ENCODE measurements at places on chromosomes 1 and 21.

DNA sequence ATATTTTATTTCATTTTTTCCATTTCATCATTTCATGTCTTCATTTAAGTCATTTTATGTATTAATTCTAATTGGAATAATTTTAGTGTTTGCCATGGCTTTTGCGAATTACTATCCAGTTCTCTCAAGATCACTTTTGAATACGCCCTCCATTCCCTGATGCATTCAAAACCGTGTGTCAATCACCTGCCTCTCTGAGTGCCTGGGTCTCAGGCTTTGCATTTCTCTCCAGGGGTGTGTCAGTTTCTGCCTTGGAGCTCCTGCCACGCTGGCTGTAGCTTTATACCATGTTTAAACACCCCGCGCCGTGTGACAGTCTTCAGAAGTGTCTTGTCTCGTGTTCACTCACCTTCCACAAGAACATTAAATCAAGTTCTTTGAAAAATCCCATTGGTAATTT lies 7.4 kb upstream of the DNMT3L start:
- no peak for DNase-seq

DNA sequence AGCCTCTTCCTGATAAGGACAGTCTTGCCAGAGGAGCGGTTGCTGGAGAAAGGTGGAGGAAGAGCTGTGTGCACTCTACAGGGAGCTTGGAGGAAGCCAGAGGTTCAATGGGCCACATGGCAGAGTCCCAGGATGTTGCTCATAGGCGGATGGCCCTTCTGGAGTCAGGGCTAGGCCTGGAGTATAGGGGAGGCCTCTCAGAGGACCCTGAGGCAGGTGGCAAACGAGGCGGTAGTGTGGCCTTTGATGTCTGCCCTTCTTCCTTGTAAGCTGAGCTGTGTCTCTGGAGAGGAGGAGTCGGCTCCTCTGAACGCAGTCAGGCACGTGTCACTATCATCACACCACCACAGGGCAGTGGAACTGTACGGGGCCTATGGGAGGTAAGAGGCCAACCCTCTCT lies 8.6 kb downstream of the PKP1 start:
- no peak for DNase-seq

GRCh38 chr1:108017698-108018097 lies 52.7 kb upstream of the VAV3 start:
- no peak for DNase-seq

DNA sequence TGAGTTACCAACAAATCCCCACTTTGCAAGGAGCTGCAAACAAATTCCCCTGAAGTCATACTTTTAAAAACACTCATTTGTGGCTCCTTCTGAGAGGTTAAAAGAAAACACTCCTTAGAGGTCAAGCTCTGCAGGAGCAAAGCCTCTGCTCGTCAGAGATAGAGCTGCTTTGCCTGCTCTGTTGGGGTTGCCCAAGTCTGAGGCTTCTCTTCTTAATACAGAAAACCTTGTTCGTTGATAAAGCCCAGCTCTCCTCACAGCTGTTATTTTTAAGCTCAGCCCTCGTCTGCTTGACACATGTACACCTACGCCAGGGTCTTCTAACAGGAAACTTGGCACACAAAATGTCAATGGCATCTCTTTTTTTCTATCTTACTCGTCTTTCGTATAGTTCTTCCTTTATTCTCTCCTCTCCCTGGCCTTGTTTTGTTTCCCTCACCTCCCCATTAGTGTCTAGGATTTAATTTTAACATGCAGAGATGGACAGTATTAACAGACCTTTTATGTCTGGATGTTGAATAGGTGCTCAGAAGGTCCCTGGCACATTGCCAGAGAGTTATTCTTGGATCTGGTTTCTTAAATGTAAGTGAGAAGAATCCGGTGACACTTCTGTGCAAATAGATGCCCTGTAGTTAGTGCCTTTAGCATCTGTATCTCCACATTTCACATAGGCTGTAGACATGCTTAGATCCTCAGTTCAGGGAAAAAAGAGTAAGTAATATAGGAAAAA lies 86.0 kb downstream of the LRRC53 start:
- no peak for DNase-seq

DNA sequence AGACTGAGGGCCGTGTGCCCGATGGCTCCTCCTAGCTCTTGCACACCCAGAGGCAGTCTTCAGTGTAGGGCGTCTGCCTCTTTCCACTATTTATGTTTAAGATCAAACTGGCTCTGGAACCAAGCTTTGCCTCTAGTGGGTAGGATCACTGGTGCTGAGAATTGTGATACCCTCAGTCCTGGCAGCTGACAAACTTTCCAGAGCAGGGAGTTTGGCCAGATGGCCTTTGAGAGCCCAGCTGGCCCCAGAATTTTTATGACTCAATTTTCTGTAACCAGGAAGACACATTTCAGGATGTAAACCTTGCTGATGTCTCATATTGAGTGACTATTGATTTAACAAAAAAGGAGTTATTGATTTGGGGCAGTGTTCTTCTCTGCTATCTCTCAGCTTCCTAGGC lies 6.7 kb downstream of the COQ8A start:
- DNase-seq, result no peak

DNA sequence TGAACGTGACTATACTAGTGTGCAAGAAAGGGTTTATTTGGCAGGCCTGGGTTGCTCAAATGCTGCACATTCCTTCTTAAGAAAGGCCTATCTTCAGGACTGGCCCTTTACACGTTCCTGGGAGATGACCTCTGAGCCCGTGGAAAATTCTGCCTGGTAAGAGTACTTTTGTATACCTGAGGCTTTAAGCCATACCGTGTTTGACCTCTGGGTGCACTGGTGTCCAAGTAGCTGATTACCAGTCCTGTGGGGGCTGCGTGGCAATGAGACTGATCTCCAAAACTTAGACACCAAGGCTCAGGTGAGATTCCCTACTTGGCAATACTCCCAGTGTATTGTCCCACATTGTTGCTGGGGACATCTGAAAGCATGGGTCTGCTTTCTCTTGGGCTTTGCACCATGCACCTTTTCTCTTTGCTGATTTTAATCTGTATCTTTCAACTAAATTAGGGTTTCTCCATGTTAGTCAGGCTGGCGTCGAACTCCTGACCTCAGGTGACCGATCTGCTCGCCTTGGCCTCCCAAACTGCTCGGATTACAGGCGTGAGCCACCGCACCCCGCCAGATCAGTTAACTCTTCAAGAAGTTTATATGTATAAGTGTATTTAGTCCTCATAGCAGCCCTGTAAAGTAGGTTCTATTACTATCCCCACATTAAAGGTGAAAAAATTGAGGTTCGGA lies 44.5 kb downstream of the TRIM33 start:
- DNase-seq, result no peak

- no peak for DNase-seq
Observed at GRCh38 chr1:176450526-176450925, 12.4 kb upstream of the PAPPA2 start.
